Activated CD4-positive, alpha-beta T cell treated with anti-CD3 and anti-CD28 coated beads for 36 hours (primary cell): ENCODE measurements at places on chromosomes 7 and 10.

DNA sequence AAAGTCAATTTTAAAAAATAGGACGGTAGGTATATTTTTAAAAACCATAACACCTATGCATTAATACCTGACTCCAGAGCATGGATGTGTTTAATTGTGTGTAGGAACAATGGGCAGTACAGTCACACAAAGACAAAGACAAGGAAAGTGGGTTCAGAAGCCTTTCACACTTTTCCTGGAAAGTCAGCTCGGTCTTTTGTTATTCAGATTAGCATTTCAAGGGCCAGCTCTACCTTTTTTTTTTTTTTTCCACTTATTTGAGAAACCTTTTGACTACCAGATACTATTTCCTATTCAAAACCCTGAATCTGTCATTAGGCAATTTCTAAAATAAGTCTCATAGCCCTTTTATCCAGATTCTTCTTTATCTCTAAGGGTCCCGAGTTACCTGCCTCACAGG, 401.9 kb downstream of the PARD3 start:
- H3K27me3 ChIP-seq = no peaks in the 10 kb centered on the region
- H3K4me3 ChIP-seq = no peak overlapping the region
- no peaks in the 10 kb centered on the region for H3K4me1 ChIP-seq
- no peak overlapping the region for H3K27ac ChIP-seq
- DNase-seq = no peak
- no peaks in the 10 kb centered on the region for H3K36me3 ChIP-seq

- H3K4me1 ChIP-seq = peaks cover 8% of the 10 kb centered on the region
- H3K27me3 ChIP-seq = peaks cover 5% of the 10 kb centered on the region
- H3K4me3 ChIP-seq = no peak overlapping the region
- DNase-seq = no peak
- no peaks in the 10 kb centered on the region for H3K36me3 ChIP-seq
Measured at GRCh38 chr10:17802976-17803375, 6.2 kb upstream of the MRC1 start.

DNA sequence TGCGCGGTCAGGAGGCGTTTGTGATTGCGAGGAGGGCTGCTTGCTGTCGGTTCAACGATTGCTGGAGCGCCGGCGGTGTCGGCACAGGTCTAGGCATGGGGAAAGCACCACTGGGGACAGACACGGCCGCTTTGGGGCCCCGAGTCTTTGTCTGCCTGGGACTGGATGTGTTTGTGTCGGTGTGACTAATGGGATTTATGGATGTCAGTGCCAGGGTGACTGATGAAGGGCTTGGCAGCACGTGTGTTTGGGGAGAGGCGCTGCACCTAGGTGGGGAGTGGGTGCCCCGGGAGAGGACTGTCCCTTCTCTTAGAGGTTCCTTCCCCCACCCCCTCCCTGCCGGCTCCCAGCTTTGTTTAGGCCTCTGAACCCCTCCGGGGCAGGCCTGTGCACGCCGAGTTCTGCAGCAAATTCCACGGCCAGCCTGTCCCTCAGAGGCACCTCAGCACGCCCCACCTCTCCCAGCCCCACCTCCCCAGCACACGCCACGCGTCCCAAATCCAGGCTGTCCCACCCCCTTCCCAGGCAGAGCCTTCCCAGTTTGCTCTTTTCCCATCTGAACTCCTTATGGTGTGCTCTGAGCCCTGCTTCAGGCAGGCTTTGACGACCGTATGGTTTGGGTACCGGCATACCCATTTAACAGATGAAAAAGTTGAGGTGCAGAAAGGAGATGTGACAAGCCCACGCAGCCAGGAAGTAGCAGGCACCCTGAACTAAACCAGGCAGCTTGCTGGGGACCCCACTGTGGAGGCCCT, 6.4 kb upstream of the TNRC18 start:
- H3K36me3 ChIP-seq = no peaks in the 10 kb centered on the region
- no peak overlapping the region for H3K27ac ChIP-seq
- peaks cover 18% of the 10 kb centered on the region for H3K4me1 ChIP-seq

DNA sequence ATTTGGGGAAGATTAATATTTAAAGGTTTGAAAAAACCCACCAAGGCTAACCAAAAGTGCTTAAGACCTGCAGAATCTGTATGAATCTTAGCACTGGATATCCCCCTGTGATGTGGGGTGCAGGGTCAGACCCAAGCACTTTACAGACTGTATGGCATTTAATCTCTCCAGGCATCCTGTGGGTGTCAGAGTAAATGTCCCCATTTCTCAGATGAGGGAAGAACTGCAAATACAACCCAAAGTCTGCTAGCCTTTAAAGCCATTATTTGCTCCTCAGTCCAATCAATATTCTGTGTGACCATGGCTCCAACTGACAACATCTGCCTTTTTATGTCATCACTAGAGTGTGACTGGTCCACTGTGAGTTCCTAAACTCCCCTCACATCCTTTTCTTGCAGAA, 10.0 kb upstream of the MBL2 start:
- no peak overlapping the region for H3K4me3 ChIP-seq
- peaks cover 4% of the 10 kb centered on the region for H3K27me3 ChIP-seq
- no peak for DNase-seq
- no peaks in the 10 kb centered on the region for H3K36me3 ChIP-seq
- H3K4me1 ChIP-seq = no peaks in the 10 kb centered on the region
- no peak overlapping the region for H3K27ac ChIP-seq

GRCh38 chr7:123941391-123942180, 16.5 kb downstream of the SPAM1 start:
- no peaks in the 10 kb centered on the region for H3K36me3 ChIP-seq
- H3K27me3 ChIP-seq = peaks cover 7% of the 10 kb centered on the region
- H3K4me3 ChIP-seq = no peak overlapping the region
- H3K4me1 ChIP-seq = no peaks in the 10 kb centered on the region
- no peak overlapping the region for H3K27ac ChIP-seq
- no peak for DNase-seq

DNA sequence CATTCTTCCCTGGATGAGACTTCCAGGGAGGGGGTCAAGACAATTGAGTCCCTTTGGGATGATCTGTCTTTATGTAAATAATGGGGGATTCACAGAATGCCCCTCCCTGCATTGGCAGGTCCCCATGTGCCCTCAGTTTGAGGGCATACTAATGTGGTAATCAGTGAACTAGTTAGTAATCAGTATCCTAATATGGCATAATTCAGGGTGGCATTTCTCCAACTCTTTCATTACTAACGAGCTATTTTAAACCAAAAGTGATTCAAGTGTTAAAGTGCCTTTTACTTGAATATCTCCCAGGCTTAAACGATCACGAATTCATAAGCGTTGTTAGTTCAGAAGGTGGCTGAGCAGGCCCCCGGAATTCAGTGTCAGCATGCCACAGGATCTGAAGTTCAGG, 1.6 kb upstream of the DNAJB6 start:
- H3K4me3 ChIP-seq = peak overlapping the region; percentile 86
- peaks cover 23% of the 10 kb centered on the region for H3K36me3 ChIP-seq
- H3K27me3 ChIP-seq = no peaks in the 10 kb centered on the region
- DNase-seq = no peak
- peaks cover 26% of the 10 kb centered on the region for H3K4me1 ChIP-seq

GRCh38 chr10:124632064-124632531, 112.1 kb downstream of the FAM53B start:
- H3K36me3 ChIP-seq = peaks cover 8% of the 10 kb centered on the region
- H3K4me1 ChIP-seq = peaks cover 45% of the 10 kb centered on the region
- H3K27me3 ChIP-seq = no peaks in the 10 kb centered on the region
- no peak overlapping the region for H3K27ac ChIP-seq
- DNase-seq = peak; percentile 71

GRCh38 chr7:135519233-135519688, 9.4 kb upstream of the CNOT4 start:
- no peaks in the 10 kb centered on the region for H3K27me3 ChIP-seq
- no peak overlapping the region for H3K4me3 ChIP-seq
- no peak overlapping the region for H3K27ac ChIP-seq
- no peak for DNase-seq

DNA sequence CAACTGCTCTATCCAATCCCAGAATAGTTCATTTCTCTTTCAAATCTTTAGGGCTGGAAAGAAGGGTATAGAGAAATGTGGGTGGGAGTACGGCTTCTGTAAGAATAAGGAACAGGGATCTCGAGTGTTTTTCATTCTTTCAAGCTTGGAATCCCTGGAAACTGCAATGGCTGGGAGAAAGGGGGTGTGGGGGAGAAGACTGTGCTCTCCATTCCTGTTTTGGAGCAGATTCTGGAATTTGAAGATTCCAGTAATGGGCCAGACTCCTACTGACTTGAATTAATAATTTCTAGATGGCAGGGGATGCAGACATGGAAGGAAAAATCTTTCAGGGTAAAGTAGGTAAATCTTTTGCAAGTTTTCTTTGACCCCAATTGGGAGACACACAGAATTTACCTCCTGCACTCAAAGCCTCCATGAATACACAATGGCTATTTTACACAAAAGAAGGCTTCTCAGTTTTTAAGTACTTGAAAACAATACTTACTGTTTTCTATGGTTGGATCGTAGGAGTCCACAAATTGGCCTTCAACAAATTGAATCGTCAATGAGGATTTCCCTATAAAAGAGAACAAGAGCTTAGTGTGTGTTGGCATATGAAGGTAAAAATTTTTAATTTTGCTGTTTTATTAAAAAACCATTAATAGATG, 29.1 kb downstream of the RHEB start:
- H3K27ac ChIP-seq = no peak overlapping the region
- peaks cover 37% of the 10 kb centered on the region for H3K36me3 ChIP-seq
- no peak for DNase-seq
- H3K27me3 ChIP-seq = no peaks in the 10 kb centered on the region
- H3K4me3 ChIP-seq = no peak overlapping the region
- H3K4me1 ChIP-seq = peaks cover 25% of the 10 kb centered on the region

GRCh38 chr7:151012911-151013347, 11.4 kb downstream of the ATG9B start:
- H3K4me1 ChIP-seq = peaks cover 77% of the 10 kb centered on the region
- peak overlapping the region; percentile 22 for H3K27ac ChIP-seq
- peaks cover 9% of the 10 kb centered on the region for H3K36me3 ChIP-seq
- no peaks in the 10 kb centered on the region for H3K27me3 ChIP-seq
- peak; percentile 49 for DNase-seq
- peak overlapping the region; percentile 8 for H3K4me3 ChIP-seq
